ENCODE measurements at places on chromosomes 6 and 20.

DNA sequence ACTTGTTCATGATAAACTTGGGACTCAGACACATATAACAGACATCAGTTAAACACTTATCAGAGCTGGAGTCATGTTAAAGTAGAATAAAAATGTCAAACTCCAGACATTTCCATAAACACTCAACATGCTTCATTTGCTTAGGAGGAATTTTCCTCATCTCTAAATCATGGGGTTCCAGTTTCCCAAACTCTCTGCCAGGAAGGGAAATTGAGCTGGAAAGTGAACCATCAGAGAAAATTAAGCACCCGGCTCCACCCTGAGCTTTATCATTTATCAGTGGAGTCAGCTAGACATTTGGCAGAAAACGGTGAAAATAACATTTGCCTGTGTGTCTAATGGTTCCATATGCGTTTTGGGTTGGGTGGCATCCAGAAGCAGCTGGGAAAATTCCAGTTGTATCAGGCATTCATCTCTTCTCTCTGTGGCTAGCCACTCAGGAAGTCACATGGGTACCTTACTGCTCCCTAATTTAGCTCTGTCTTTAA lies 25.3 kb upstream of the ZNFX1 start:
- no peak for DNase-seq

- DNase-seq = no peak
Measured at GRCh38 chr20:1872459-1873097, 22.6 kb upstream of the SIRPA start.

- no peak for DNase-seq
Measured at GRCh38 chr6:37171201-37171969, 1.4 kb downstream of the PIM1 start.

DNA sequence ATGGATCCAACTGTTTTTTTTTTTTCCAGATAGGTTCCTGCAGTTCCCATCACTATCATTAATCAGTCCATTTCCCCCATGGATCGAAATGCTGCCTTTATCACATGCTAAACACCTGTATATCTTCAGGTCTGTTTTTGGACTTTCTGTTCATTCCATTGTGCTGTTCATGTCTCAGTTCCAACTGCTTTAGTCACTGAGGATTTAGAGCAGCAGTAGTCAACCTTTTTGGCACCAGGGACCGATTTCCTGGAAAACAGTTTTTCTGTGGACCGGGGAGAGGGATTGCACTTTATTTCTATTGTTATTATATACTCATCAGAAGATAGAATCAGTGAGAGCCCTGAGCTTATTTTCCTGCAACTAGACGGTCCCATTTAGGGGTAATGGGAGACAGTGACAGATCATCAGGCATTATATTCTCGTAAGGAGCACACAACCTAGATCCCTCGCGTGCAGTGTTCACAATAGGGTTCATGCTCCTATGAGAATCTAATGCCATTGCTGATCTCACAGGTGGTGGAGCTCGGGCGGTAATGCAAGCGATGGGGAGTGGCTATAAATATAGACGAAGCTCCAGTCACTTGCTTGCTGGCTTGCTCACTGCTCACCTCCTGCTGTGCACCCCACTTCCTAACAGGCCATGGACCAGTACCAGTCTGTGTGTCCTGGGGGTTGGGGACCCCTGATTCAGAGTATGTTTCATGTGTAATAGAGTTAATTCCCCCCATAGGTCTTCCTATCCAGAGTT lies 46.0 kb downstream of the CAP2 start:
- no peak for DNase-seq

DNA sequence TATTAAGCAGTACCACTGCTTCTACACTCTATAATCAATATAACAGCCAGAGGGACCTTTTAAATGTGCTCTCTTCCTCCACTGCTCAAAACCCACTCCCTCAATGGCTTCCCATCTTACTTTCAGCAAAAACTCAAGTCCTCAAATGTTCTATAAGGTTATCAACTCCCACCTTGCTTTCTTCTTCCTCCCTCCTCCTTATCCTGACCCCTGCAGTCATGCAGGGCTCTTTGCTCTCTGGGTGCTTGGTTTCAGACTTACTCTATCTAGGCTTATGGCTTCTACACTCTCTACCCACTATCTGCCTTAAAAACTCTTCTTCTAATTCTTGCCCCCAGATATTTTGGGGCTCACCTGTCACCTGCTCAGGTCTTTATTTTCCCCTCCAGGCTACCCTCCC lies 5.3 kb downstream of the ARHGAP18 start:
- no peak for DNase-seq

GRCh38 chr6:131694832-131695426 lies 6.3 kb downstream of the OR2A4 start:
- DNase-seq = no peak

GRCh38 chr6:160077526-160077925 lies 44.1 kb upstream of the SLC22A1 start:
- DNase-seq = no peak

- DNase-seq = no peak
Measured at GRCh38 chr6:134134654-134135053, 82.2 kb upstream of the SLC2A12 start.

DNA sequence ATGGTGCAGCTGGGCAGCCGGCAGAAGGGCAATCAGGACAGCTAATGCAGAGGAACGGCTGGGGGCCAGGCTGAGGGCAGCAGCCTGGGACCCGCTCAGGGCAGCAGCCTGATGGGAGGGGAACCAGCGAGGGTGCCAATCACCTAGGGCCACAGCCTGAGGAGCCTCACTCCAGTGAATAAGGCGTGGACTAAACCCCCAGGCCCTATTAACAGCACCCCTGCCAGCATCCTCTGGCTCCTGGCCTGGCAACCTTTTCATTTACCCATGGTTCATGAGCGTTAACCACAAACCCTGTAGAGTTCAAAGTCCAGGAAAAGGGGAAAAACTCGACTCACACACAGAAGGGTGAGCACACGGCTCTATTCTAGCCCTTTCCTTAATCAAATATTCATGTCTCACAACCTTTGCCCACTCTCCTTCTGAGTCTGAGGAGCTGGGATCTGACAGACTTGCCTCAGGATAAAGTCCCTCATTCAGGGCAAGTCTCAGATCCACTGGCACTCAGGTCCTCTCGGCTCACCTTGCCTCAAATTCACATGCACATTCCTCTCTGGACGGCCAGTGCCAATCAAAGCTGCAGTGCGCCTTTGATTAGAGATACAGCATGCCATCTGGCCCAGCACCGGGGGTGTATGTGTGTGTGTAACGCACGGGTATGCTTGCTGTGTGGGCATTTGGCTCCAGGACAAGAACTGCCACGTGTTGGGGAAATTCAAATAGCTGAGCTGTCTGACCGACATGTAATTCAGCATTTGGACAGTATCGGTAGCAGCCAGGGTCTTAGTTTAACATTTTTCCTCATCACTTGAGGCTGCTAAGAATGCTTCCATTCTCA lies 86.9 kb upstream of the TRAF3IP2 start:
- DNase-seq = no peak

DNA sequence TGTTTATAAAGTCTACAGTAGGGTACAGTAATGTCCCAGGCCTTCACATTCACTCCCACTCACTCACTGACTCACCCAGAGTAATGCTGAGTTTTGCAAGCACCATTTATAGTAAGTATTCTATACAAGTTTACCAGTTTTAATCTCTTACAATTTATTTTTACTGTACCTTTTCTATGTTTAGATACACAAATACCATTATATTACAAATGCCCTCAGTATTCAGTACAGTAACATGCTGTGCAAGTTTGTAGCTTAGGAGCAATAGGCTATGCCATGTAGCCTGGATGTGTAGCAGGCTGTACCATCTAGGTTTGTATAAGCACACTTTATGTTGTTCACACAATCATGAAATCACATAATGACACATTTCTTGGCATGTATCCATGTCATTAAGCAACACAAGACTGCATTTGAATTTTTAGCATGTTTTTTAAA lies 673.6 kb downstream of the CD109 start:
- no peak for DNase-seq

- DNase-seq = no peak
Measured at GRCh38 chr6:87407561-87407900, 241 bp upstream of the CFAP206 start.

- DNase-seq = no peak
Measured at GRCh38 chr6:32107406-32107805, 1.7 kb downstream of the TNXB start.

GRCh38 chr20:64057628-64058498 lies 5.1 kb upstream of the TCEA2 start:
- peak; percentile 78 for DNase-seq

DNA sequence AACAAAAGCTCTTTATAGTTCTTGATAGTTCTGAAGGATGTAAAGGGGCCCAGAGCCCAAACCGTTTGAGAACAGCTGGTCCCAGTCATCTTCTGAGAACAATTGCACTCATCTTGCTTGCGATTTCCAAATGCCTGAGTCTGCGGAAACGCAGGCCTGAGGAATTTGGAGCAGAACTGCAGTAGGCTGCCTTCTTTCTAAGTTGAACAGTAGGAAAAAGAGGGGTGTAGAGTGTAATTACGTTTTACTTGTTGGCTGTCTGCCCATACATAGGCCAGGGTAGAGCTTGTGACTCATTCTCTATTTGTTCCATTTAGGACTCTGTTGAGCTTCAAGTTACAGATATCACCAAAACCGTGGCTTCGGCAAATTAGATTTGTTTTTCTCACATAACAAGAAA lies 42.0 kb upstream of the KIF16B start:
- no peak for DNase-seq

DNA sequence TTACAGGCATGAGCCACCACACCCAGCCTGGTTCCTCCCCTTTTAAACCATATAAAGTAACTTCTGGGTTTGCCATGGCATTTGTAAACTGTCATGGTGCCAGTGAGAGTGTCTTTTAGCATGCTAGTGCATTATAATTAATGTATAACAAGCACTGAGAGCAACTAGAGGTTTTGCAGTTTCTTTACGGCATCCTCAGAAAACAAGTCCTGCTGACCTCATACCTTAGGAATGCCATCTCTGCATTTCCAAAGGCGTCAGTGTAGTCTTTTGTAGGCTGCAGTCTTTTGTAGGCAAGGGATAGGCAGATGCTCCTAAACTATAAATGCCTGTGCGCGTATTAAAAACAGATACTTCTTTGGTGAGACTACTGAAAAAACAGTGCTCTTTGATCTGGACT lies 75.0 kb upstream of the EZR start:
- no peak for DNase-seq

All from stimulated activated CD8-positive, alpha-beta memory T cell treated with anti-CD3 and anti-CD28 coated beads, Interleukin-7, amount 100 ng/mL, for 24 hours (primary cell).